Heart right ventricle (tissue), 16 donors: ENCODE measurements at places on chromosomes 6 and 20. TPM values are rescaled to one million over a fixed set of nuclear protein-coding genes. Genes with fewer than 3 reads are reported as not detected.

DNA sequence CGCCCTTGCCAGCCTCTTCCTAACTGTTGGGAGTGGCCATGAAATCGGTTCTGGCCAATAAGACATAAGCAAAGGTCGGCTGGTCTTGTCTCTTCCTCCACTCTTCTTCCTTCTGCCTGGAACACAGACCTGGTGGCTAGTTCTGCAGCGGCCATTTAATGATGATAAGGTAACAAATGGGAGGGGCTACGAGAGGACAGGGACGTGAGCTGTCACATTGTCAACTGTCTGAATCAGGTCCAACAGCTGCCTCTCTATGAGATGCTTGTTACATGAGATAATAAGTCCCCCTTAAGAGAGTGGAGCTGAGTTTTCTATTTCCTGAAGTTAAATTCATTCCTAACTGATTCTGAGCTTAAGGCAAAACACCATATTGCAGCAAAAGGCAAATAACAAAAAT, 12.5 kb upstream of the TMEM242 start:
- DNase-seq, result no peak

DNA sequence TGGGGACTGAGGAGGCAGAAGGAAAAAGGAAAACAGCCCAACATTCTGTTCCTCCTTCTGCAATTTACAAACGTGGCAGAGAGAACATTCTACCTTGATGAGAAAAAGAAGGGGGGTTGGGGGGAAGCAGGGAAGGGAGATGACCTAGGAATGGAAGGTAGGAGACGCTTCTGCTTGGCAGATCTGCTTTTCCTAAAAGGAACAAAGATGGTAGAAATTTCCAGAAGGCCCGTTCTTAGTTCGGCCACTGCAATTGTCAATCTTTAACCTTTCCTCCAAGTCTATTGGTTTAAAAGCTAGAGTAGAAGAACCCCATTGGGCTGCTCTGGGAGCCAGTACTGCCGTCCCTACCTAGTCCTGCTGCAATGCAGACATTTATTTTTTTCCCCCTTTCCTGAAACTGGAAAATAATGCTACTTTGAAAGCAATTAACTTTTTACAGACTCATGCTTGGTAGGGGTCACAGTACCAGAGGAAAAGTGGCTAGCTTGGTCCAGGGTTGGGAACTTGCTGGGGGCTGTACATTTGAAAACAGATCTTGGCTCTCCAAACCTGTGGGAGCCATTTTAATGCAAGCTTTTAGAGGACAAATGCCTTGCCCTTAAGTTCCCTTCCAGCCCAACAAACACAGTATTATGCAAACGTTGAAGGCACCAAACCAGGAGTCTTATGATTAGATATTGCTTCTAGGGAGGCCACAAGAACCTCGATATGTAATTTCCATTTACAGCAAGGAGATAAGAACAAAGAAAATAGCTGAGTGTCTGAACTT, 2.6 kb downstream of the ZMYND8 start:
- DNase-seq, result no peak

GRCh38 chr6:105487040-105487790, 84.3 kb upstream of the PREP start:
- DNase-seq, result no peak

CPNE5 gene
- 26.6 TPM for total RNA-seq

ATP6V1G2 gene
- total RNA-seq, result 2.0 TPM

FKBP1C gene
- total RNA-seq, result 0.44 TPM
